ENCODE measurements at places on chromosomes 1 and 21.

DNA sequence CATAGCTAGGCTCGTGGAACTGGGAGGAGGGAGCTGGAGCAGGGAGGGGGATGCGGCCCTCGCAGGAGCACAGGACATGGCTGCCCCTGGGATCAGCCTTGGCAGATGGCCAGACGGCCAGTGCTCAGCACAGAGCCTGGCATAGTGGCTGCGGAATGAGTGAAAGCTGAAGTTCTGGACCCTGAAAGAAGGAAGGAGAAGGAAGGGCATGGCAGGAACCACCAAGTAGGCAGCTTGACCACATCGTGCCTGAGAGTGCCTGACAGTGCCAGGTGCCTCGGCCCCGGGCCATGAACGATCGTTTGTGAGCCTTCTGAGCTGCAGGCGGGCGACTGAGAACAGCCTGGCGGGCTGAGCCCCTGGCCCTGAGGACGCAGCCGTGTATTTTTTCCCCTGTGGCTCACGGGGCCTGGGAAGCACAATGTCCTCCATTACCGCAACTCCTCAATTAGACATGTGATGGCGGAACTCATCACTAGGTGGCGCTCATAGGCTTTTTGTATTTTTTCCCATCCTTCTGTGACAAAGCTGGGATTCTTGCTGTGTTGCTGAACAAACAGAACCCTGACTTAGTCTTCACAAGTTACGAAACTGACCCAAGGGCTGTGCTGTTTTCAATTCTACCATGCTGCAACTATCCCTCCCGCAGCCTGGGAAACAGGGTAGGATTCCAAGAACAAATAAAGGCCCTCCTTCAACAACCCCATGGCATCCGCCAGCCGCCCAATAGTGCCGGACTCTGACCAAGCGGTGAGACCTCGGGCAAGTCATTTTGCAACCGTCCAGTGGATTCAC lies 29.9 kb upstream of the TMEM61 start:
- DNase-seq = no peak

- no peak for DNase-seq
Observed at GRCh38 chr1:222167111-222167510, 380.8 kb downstream of the HHIPL2 start.

GRCh38 chr1:67735806-67736627 lies 51.0 kb downstream of the GADD45A start:
- DNase-seq = no peak

DNA sequence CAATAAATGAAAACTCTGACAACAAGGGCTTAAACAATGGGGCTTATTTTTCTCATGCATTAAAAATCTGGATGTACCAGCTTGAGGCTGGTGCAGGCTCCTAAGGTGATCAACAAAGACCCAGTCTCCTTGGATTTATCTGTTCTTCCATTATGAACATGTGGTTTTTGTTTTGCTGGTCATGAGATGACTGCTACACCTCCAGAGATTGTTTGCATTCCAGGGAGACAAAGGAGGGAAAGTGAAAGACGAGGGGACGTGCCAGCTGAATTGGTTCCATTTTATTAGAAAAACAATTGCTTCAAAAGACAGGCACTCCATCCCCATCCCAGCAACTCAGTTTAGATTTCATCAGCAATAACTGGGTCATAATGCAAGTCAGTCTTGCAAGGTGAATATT lies 90.9 kb upstream of the KCNK1 start:
- DNase-seq = no peak

DNA sequence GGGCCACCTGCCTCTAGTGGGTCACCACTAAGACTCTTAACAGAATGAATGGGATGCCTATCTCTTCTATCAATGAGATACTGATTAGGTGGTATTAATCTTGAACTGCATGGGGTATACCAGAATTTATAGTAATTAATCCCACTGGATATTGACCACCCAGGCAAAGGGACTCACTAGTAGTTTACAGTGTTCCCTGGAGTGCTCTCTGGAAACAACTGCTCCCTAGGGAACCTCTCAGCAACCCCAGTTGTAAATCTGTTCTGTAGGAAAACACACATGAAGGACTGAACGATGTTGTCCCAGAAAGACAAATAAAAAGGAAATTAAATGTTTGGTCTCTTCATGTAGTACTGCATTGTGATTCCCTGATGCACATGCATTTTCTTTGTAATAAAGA lies 430.5 kb downstream of the HLX start:
- no peak for DNase-seq

DNA sequence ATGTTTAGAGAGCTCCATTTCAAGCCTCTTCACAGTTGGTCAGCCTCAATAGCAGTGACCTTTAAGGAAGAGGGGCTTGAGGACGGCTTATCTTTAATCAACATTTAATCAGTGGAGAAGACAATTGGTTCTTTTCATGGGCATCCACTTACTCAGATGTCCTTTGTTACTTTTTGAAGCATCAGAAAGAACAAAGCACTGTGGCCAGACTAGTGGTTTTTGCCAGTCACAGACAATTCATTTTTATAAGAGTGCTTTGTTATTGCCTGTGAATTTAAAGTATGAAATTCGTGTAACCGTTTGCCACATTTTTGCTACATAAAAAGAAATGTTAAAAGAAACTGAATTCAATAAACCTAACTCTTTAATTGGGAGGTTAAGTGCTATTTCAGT lies 222.8 kb downstream of the TPR start:
- no peak for DNase-seq

Data from stimulated activated CD4-positive, alpha-beta T cell treated with anti-CD3 and anti-CD28 coated beads, Interleukin-15, amount 100 ng/mL, for 1 hour (primary cell).